CD8-positive, alpha-beta T cell (primary cell): ENCODE measurements at places on chromosomes 2 and 18.

GRCh38 chr18:74412116-74412880 lies 44.8 kb downstream of the DIPK1C start:
- DNase-seq: no peak

- DNase-seq: no peak
Measured at GRCh38 chr2:188439986-188440385, 148.3 kb downstream of the GULP1 start.

- DNase-seq: no peak
Measured at GRCh38 chr2:45707661-45708060, 56.2 kb downstream of the PRKCE start.

DNA sequence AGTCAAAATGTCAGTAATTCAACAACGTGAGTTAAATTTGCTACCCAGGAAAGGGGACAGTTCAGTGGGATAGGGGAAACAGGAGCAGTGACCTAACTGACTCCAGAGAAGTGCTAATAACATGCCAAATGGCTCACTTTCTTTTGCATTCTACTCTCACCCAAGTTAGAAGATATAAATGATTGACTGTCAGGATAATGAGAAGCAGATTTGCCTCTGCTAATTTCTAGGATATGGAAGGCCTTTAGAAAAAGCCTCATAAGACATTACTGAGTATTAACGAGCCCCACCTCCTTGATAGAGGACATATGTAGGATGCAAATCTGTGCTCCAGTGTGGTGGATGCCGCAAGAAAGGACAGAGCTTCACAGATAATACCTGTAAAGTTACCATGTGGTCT lies 318.6 kb upstream of the NT5C1B start:
- no peak for DNase-seq

- DNase-seq: no peak
Measured at GRCh38 chr2:69241664-69242514, 145.1 kb downstream of the GFPT1 start.

- DNase-seq: no peak
Measured at GRCh38 chr18:666177-666576, 8.7 kb downstream of the TYMS start.

DNA sequence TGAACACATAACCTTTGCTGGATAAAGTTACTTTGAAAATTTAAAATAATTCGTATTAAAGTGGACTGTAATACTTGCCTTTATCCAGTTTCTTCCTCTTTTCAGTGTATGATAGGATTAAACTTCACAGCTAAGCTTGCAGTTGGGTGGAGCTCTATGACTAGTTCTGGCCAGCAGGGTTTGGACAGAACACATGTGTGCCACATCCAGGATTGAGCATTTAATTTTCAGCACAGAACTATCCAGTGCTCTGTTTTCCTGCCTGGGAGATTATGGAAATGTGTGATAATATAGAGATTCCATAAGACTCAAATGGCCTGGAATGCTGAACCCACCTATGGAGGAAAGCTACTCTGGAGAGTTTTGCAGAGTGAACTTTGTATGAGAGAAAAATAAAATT lies 200.2 kb downstream of the OSR1 start:
- no peak for DNase-seq

DNA sequence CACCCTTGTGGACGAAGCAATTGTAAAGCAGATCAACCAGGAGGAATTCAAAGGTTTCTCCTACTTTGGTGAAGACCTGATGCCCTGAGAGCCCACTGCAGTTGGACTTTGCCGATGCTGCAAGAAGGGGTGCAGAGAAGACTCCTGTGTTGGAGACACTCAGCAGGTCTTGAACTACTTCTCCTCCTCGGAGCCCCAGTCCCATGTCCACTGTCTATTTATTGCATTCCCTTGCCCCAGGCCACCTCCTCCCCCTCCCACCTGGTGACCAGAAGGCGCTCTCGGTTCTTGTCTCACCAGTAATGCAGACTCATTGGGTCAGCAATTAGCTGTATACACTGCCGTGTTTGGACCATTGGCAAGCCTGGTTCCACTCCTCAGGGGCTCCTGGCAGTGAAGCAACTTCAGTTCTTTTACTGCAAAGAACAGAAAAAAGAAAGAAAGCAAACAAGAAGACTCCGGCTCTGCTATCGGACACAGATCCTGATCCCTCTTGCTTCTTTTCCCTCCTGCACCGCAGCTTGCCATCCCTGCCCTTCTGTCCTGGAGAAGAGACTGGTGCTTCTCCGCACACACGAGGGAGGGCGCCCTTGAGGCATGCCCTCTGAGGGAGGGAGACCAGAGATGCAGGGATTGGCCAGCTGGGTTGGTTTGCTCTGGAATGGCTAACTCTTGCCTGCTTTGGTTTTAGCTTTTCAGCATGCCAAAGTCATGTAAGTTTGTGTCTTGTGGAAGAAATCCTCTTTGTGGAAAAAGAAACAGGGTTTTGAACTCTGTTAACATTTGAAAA lies 112.2 kb upstream of the EPAS1 start:
- no peak for DNase-seq

GRCh38 chr2:207274530-207275189 lies 108.9 kb upstream of the KLF7 start:
- no peak for DNase-seq

GRCh38 chr2:10326151-10326616 lies 23.5 kb downstream of the HPCAL1 start:
- no peak for DNase-seq

GRCh38 chr2:46806526-46806925 lies 109.1 kb downstream of the MCFD2 start:
- no peak for DNase-seq

- DNase-seq: no peak
Measured at GRCh38 chr18:64026350-64026749, 56.5 kb downstream of the SERPINB8 start.

DNA sequence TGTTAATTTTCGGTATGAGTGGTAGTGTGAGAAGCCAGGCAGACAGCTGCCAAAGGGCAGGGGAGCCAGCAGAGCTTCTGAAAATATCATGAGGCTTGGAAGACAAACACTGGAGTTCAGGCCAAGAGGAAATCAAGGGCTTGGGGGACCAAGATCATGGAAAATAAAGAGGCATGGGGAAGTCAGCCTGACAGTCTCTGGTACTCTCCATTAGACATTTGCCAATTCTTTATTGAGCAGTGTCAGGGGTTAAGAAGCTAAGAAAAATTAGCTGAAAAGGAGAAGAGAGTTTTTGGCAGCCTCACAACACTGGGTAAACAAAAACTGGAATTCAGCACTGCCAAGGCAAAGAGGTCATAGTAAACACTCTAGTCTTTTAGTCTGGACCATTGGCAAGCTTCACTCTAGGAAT lies 612.7 kb downstream of the EPHA4 start:
- no peak for DNase-seq

DNA sequence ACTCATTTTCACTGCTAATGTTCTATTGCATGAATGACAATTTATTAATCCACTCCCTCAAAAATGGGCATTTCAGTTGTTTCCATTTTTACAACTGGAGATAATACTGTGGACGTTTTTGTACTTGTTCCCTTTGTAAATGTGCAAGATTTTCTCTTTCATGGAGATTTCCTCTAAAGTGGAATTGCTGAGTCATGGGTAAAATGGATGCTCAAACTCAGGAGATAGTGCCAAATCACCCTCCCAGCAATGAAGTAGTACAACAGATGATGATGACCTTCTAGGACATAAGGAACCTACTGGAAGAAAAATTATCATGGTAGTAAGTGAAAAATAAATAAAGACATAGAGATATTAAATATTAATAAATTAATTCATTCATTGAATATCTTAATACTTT lies 460.8 kb upstream of the CHST9 start:
- DNase-seq: no peak

DNA sequence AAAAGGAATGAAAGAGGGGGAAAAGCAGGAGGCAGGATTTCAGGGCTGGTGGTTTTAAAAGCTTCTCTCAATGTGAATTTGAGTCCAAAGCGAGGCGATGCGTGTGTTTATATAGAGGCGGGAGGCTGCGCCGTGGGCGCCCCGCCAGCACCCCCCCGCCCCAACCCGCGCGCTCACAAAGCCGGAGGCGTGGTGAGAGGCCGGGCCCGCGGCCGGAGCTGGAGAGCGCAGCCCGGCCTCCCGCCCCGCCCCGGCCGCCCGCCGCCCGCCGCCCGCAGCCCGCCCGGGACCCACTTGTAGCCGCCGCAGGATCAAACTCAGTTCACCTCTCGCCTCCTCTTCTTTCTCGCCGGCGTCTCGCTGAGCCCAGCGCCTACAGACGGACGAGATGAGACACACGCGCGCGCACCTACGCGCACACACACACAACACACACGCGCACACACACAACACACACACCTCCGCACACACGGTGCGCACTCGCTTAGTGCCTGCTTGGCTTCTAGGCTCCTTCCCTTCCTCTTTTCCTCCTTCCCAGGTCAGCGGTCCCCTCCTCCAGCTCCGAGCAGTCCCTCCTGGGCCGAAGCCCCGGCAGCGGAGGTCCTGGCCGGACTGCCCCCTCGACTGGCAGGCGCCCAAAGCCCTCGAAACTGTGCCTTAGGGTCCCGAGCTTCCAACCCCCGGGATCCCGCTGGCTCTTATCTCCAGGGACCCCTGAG lies 1.3 kb upstream of the CYP26B1 start:
- DNase-seq: no peak

- DNase-seq: no peak
Measured at GRCh38 chr2:109527079-109527478, 86.7 kb downstream of the SEPTIN10 start.

DNA sequence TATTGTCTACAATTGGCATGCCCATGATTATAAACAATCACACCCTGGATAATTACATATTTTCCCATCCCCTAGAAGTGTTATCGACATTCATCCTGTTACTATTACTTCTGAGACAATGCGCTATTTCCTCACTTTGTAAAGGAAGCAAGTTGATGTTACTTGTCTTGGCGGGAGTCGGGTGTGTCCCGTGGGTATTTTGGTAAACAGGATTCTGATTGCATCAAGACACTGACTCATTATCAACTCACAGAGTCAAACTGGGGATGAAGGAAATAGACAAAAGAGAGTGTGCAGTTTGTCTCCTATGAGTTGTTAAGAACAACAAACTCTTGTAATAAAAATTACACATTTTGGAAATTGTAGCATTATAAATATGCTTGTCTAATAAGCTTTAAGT lies 142.7 kb downstream of the GALR1 start:
- DNase-seq: no peak

DNA sequence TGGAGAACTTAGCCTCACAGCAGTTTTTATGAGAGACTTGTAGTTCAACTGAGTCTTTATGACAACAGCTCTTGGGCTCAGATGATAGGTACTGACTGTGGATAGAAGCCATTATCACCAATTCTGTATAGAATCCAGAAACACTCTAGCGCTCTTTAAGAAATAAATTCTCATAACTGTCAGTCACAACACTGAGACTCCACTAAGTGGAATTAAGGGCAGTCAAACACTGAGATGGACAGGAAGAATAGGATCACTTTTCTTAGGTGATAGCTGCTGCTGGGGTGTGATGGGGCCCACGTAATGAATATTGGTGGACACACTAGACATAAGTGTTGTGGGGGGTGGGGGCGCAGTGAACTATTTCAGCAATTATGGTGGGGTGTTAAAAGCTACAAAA lies 1691.8 kb upstream of the LRRTM1 start:
- DNase-seq: no peak

DNA sequence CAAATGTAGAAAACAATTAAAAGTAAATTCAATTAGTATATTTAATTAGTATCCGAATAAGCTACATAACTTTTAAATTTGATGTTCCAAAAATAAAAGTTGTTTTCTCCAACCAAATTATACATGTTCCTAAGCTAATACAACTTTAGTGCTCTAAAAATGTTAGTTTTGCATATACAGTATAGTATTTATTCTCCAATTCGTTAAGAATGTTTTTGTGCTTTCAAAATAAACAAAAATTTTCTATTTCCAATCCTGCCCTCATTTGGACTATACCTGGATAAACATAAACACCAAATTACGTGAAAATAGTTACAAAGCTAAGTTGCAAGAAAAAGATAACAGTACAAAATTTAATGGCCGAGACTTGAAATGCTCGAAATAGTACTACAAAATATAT lies 71.9 kb downstream of the STK39 start:
- no peak for DNase-seq

GRCh38 chr2:209141142-209141541 lies 282.7 kb upstream of the MAP2 start:
- DNase-seq: no peak
